ENCODE measurements at places on chromosomes 4 and X. TPM values are rescaled to one million over a fixed set of nuclear protein-coding genes. Genes with fewer than 3 reads are reported as not detected.

The NXF2B gene
- 0.85 TPM for total RNA-seq

The CT45A5 gene
- total RNA-seq = not detected

The PHKA1 gene
- total RNA-seq = 7.5 TPM

The USP26 gene
- not detected for total RNA-seq

The TMPRSS11D gene
- not detected for total RNA-seq

The FAM184B gene
- total RNA-seq = 0.49 TPM

The LPAR4 gene
- total RNA-seq = 14.9 TPM

The PITX2 gene
- total RNA-seq = 0.35 TPM

The CMC4 gene
- 9.9 TPM for total RNA-seq

The SMR3B gene
- total RNA-seq = not detected

- H3K4me3 ChIP-seq = no peak within 1 kb of the TSS
- DNase-seq = no peak
- H3K27ac ChIP-seq = no peak within 1 kb of the TSS
- H3K4me1 ChIP-seq = no peaks in the 10 kb centered on the region
These were observed at the start of gene TASL for GRCh38 chrX:30577362-30577991. TSS of gene TASL (minus strand) at chrX:30577766. CDS start at chrX:30560355, 17,411 bp downstream.

GRCh38 chr4:14650127-14650526 lies 352.2 kb upstream of the CPEB2 start:
- no peaks in the 10 kb centered on the region for H3K4me1 ChIP-seq
- H3K27me3 ChIP-seq = no peaks in the 10 kb centered on the region
- H3K36me3 ChIP-seq = no peaks in the 10 kb centered on the region
- no peak overlapping the region for H3K27ac ChIP-seq

GRCh38 chr4:8417071-8417614 lies 23.4 kb downstream of the ACOX3 start:
- H3K27me3 ChIP-seq = no peaks in the 10 kb centered on the region
- no peaks in the 10 kb centered on the region for H3K36me3 ChIP-seq
- no peak overlapping the region for H3K27ac ChIP-seq
- no peak overlapping the region for H3K4me3 ChIP-seq
- no peaks in the 10 kb centered on the region for H3K4me1 ChIP-seq
- no peak for DNase-seq

- no peak overlapping the region for H3K4me3 ChIP-seq
- H3K27me3 ChIP-seq = no peaks in the 10 kb centered on the region
- H3K36me3 ChIP-seq = no peaks in the 10 kb centered on the region
- no peak overlapping the region for H3K27ac ChIP-seq
These were observed 35.1 kb downstream of the GABRA2 start for GRCh38 chr4:46354701-46355262.

DNA sequence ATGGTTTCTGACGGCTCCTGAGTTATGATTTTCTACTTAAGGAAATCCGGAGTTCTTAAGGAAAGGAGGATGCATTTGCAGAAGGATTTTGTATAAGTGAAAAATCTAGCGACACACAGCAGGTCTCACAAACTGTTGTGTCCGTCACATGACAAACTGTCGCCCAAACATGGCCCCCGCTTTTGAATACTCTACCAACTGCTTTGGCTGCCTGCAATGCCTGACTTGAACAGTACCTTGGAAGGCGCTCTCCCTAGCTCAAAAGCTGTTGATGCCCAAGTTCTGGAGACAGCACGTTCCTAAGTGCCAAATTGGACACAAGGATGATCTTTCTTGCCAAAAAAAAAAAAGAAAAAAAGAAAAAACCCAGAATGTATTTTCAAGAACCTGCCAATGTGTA lies 103.2 kb downstream of the ENPP6 start:
- no peak overlapping the region for H3K27ac ChIP-seq
- H3K4me3 ChIP-seq = no peak overlapping the region
- H3K27me3 ChIP-seq = no peaks in the 10 kb centered on the region
- H3K36me3 ChIP-seq = no peaks in the 10 kb centered on the region

GRCh38 chrX:133300591-133300990 lies 82.4 kb upstream of the TFDP3 start:
- H3K4me1 ChIP-seq = peaks cover 3% of the 10 kb centered on the region
- H3K36me3 ChIP-seq = peaks cover 44% of the 10 kb centered on the region
- 0 out of 2 replicates have a peak overlapping the region, but pooled peaks have one; percentile 28 for H3K27ac ChIP-seq
- DNase-seq = no peak
- H3K4me3 ChIP-seq = no peak overlapping the region

- H3K4me1 ChIP-seq = peaks cover 19% of the 10 kb centered on the region
- DNase-seq = no peak
- no peaks in the 10 kb centered on the region for H3K36me3 ChIP-seq
- H3K27ac ChIP-seq = no peak overlapping the region
These were observed 20.3 kb upstream of the VEGFD start for GRCh38 chrX:15404401-15405096.

DNA sequence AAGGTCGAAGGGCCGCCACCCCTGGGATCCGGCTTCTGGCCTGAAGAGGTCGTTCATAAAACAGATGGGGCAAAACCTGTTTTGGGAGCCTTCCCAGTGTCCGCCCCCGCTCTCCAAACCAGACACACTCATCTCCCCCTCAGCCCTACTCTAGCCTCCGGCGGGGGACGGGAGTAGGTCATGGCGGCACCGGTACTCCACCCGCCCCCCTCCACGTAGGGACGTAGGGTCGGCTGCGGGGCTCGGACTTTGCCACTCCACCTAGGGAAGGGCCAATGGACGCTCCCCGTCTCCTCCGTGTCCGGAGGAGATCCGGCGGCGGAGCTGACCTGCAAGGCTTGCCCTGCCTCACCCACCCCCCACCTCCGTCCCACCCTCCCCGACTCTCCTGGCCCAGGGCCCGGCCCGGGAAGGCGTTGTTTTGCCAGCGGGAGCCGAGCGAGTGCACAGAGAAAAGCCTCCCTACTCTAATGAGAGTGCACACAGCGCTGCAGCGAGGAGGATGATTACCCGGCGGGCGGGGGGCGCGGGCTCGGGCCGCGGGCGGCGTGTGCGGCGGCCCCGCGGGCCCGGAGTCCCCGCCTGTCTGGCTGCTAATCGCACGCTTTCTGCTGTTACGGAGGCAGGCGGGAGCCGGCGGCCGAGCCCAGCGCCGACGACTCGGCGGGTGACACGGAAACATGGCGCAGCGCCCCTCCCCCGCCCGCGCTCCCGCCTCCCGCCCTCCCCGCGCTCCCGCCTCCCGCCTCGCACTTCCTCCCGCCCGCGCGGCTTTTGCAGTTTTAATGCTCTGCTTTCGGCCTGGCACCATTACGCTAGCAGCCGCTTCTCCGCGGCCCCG lies 8.3 kb upstream of the BCOR start:
- no peaks in the 10 kb centered on the region for H3K36me3 ChIP-seq
- H3K4me1 ChIP-seq = peaks cover 23% of the 10 kb centered on the region
- H3K27ac ChIP-seq = no peak overlapping the region
- H3K27me3 ChIP-seq = peaks cover 56% of the 10 kb centered on the region
- peak overlapping the region; percentile 63 for H3K4me3 ChIP-seq

DNA sequence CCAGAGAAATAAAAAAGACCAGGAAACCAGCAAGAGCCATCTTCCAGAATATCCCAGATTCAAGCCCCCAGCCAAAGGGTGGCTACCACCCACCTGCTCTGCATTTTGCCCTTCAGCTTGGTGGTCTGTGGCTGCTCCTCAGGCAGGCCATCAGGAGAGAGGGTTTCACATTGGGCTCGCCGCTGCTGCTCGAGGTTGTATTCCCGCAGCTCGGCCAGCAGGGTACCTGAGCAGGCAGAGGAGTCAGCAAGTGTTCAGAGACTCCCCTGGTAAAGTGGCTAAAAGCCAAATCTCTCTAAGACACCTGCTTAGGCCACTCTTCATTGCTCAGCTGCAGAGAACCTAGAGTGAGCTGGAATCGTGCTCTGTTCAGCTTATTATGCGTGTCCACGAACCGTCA lies 110.8 kb upstream of the HSD17B10 start:
- H3K4me3 ChIP-seq = no peak overlapping the region
- H3K27ac ChIP-seq = no peak overlapping the region
- no peaks in the 10 kb centered on the region for H3K4me1 ChIP-seq
- no peak for DNase-seq
- H3K36me3 ChIP-seq = peaks cover 27% of the 10 kb centered on the region

DNA sequence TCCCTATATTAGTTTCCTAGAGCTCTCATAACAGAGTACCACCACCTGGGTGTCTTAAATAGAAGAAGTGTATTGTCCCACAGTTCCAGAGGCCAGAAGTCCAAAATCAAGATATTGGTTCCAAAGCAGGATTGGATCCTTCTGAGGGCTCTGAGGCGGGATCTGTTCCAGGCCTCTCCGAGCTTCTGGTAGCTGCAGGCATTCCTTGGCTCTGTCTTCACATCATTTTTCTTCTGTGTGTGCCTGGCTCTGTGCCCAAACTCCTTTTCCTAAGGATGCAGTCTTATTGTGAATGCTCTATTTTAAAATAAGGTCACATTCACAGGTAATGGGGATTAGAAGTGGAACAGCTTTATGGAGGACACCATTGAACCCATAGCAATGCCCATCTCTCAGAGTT lies 253.7 kb upstream of the TAPT1 start:
- H3K27me3 ChIP-seq = no peaks in the 10 kb centered on the region
- DNase-seq = no peak
- H3K4me1 ChIP-seq = no peaks in the 10 kb centered on the region
- H3K27ac ChIP-seq = no peak overlapping the region

- H3K4me1 ChIP-seq = no peaks in the 10 kb centered on the region
- no peaks in the 10 kb centered on the region for H3K27me3 ChIP-seq
- no peak overlapping the region for H3K27ac ChIP-seq
- DNase-seq = no peak
These were observed 10.0 kb downstream of the XAGE2 start for GRCh38 chrX:52378870-52379269.

GRCh38 chrX:574251-574650 lies 56.3 kb upstream of the SHOX start:
- no peak for DNase-seq
- H3K4me3 ChIP-seq = no peak overlapping the region

DNA sequence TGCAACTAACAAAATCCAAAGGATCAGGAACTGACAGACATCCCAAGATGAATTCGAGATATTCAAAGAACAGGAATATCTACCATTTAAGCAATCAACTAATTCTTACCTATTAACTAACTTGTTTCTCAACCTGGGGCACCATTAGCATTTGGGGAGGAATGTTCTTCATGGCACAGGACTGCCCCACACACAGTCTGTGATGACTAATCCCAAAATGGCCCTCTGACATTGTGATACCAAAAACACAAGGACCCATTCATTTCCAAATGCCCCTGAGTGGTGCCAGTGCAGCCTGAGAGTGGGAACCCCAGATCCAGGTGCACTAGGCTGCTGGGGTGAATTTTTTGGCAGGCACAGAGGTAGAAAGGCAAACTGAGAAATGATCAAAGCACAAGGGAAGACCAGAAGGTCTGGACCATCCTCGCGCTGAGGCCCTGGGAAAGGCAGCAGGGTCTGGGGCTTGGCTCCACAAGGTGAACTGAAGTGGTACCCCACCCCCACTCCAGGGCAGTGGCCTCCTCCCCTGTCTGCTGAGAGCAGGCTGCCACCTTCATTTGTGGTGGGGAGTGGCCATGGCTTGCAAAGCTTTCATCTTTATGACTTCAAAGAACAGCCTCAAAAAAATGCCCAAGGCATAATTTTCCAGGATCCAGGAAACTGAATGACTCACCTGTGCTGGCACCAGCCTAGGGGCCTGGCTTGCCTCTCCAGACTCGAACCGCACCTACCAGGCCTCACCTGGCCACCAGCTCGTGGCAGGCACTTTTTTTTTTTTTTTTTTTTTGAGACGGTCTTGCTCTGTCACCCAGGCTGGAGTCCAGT lies 122.4 kb downstream of the BCOR start:
- no peaks in the 10 kb centered on the region for H3K27me3 ChIP-seq
- no peak overlapping the region for H3K4me3 ChIP-seq
- no peak for DNase-seq
- no peaks in the 10 kb centered on the region for H3K36me3 ChIP-seq

- no peak overlapping the region for H3K27ac ChIP-seq
- DNase-seq = peak; percentile 21
- H3K4me3 ChIP-seq = no peak overlapping the region
- no peaks in the 10 kb centered on the region for H3K27me3 ChIP-seq
- peaks cover 20% of the 10 kb centered on the region for H3K4me1 ChIP-seq
These were observed 317.2 kb downstream of the DHX15 start for GRCh38 chr4:24266951-24267722.

DNA sequence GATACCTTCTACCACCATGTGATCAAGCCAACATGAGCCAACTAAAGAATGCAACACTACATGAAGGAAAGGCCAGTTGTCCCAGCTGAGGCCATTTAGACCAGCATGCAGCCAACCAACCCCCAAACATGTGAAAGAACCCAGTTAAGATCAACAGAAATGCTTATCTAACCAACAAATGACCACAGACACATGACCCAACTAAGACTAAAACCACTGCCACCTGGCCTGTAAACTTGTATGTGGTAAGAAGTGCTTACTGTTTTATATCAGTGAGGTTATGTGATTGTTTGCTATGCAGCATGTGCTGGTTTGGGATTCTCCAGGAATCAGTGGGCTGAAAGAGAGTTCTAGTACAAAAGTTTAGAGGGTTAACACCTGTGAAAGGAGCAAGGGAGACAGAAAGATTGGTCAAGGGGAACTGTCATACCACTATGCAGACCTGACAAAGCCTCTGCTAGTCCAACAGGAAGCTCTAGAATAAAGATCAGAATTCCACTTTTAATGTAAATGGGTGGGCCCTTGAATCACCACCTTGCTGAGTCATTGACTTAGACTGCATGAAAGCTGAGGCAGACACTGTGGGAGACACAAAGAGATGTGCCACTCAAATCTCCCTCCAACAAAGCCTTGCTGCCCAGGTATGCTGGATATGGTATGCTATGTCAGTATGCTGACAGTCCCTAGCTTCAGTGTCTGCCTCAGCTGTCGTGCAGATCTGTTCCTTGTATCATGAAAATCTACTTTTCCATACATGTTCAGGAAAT lies 6.1 kb upstream of the SH3D19 start:
- H3K4me3 ChIP-seq = no peak overlapping the region
- H3K36me3 ChIP-seq = no peaks in the 10 kb centered on the region
- H3K27ac ChIP-seq = no peak overlapping the region
- H3K27me3 ChIP-seq = no peaks in the 10 kb centered on the region

Data from GM23338 (cell line).